ENCODE measurements at places on chromosomes 3 and 15.

GRCh38 chr3:42745776-42746454 is 27.1 kb downstream of the CCDC13 start:
- DNase-seq, result peak; percentile 12

GRCh38 chr3:29934751-29935150 is 653.9 kb downstream of the RBMS3 start:
- DNase-seq, result no peak

GRCh38 chr15:65431731-65432130 is 9.0 kb upstream of the IGDCC4 start:
- no peak for DNase-seq

DNA sequence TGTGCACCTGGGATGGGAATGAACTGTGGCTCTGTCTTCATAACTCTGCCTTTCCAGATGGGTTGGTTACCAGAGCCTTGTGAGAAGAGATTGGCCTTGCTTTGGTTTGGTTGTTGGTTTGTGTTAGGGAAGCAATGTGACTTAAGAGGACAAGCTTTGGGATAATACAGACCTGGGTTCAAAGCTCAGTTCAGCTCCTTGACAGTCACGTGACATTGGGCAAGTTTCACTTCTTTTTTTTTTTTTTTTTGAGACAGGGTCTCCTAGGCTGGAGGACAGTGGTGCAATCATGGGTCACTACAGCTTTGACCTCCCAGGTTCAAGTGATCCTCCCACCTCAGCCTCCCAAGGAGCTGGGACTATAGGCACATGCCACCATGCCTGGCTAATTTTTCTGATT is 42.7 kb downstream of the CORO2B start:
- no peak for DNase-seq

DNA sequence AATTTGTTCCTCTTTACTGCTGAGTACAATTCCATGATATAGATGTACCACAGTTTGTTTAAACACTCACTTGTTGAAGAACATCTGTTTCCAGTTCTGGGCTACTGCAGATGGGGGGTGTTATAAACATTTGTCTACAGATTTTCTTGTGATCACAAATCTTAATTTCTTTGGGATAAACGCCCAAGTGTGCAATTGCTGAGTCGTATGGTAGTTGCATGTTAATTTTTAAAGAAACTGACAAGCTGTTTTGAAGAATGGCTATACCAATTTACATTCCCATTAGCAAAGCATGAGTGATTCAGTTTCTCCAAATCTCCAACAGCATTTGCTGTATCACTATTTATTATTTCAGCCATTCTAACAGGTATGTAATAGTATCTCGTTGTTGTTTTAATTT is 242.0 kb upstream of the MRPL3 start:
- no peak for DNase-seq

GRCh38 chr15:78536134-78536533 is 4.1 kb upstream of the PSMA4 start:
- DNase-seq, result no peak

DNA sequence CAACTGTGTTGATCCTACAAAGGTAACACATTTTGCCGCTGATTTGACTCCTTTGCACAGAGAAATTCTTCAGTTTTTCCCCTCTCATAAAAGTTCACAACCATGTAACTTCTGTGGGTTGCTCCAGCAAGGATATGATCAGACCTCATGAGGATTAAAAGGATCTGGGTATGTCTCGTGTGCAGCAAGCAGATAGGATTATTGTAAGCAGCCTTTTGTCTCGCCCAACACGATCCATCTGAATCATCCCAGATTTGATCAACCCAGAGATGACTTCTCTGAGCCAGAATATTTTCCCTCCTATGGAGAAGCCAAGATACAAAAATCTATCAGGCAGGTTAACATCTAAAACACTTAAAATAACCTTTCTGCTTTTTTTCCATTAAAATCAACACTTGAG is 12.8 kb upstream of the BNIP2 start:
- DNase-seq, result no peak

DNA sequence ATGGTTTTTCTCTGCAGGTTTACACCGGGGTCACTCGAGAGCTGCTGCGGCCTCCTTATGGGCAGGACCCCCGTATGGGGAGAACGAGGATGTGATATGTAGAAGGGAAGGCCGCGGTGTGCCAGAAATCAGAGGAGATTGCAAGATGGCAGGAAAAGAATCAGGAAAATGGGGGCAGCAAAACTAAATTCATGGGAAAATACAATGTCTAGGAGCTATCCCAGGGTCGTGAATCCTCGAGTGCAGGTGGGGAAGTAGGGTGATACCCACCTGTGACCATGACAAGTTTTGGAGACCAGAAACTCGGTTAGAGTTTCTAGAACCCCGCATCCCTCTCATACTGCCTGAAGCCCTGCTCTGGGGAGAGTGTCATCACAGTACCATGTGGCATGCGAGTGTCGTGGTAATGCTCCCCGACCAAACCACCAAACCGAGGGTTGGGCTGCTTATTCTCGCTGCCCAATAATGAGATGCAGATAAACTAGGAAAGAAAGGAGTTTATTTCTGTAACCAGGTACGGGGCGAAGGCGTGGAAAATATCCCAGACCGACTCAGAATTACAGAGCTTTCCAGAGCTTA is 781 bp downstream of the TRNT1 start:
- DNase-seq, result peak; percentile 14

DNA sequence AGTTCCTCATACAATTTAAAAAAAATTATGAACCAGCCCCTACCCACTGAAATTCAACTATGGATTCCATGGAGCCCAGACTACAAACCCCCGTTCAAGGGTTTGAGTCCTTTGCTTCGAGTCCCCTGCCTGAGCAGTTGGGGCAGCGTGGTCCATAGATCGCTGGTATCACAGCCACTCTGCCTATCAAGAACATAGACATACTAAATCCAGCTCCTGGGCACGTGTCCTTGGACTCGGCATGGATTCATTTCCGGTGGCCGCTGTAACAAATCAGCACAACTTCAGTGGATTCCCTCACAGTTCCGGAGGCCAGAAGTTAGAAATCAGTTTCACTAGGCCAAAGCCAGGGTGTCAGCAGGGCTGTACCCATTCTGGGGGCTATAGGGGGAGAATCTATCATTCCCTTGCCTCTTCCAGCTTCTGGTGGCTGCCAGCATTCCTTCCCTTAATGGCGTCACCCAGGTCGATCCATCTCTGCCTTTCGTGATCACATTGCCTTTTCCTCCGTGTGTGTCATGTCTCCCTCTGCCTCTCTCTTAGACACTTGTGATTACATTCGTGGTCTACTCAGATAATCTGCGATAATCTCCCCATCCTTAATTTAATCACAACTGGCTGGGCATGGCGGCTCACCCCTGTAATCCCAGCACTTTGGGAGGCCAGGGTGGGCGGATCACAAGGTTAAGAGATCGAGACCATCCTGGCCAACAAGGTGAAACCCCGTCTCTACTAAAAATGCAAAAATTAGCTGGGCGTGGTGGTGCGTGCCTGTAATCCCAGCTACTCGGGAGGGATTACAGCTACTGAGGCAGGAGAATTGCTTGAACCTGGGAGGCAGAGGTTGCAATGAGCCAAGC is 4.6 kb upstream of the TMEM44 start:
- no peak for DNase-seq

- no peak for DNase-seq
Measured at GRCh38 chr15:38671675-38672254, 107.2 kb upstream of the RASGRP1 start.

DNA sequence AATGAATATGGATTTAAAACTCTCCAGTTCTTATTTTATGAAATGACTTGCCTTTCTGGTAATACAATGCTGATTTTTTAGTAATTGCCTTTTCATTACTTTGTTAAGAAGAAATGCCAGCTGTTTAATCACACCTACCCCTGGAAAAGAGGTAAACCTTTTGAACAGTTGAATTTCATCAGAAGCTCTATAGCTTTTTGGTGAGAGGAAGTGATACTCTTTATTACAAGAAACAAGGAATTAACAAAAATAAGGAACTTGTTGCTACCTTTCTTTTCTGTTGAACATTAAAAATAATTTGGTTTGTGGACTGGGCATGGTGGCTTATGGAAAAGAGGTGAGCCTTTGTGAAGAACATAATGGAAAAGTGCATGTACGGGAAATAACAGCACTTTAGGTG is 19.7 kb downstream of the BLOC1S6 start:
- DNase-seq, result no peak

DNA sequence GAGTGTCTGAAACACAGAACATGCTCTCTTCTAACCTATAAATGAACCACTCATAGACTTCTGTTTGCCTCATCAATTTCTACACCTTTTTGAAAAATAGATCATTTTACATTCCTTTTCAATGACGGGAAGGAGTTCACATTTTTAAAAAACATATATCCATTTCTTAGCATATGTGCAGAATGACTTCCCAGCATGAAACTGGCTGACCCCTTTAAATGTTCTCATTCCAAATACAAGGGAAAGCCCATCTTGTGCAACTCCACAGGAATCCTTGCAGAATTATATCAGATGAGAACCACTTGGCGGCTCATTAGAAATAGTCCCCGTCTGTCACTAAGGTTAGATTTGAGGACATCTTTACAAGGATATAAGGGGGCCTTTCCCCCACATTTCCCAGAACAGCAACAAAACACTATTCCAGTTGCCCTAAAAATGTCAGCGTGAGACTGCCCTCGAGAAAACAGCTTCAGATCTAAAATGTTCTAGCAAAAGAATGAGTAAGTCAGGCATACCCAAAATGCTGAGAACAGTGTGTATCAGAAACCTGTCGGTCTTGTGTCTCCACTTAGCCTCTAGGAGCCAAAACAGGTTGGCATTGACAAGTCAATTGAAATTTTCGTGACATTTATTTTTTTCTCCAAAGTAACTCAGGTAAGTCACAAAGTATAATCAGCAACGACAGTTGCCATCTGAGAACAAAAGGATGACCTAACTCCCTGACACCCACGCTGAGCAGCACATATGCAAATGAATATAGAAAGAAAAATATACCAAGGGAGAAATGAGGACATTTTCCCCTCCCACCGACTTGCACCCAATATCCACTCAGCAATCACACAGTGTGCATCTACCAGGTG is 63.1 kb downstream of the FOXP1 start:
- peak; percentile 25 for DNase-seq

DNA sequence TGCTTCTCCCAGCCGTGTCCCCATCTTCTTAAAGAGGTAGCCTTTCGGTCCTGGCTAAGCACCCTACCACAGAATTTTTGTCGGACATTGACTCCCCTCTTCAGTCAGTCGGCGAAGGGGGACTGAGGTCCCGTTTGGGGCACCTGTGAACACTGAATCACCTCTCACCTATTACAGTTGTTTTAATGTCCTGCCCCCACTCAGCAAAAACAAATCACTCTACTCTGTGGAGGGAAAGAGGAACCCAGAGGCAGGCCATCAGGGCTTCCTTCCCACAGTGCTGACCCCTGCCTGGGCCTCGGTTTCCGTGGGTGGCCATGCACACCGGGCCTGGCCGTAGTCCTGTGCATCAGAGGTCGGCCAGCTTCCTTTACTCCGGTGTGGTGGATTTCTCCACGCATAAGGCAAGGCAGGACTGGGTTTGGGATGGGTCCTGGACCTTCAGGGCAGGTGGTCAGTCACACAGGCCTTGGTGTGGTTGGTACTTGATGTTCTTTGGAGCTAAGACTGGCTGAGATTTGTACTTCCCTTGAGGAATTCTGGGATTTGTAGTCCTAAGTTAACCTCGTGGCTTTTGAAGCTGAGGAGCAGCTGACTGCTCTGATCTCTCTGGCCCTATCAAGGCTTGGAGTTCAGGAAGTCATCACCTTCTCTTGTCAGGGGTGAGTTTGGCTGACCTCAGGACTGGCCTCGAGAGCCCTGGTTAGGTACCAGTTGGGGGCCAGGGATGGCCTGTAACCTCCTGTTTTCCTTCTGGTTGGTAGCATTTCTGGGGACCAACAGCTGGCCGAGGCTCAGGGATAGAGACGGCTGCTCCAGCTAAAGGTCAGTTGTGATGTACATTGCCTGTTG is 627 bp upstream of the FAM131A start:
- peak; percentile 48 for DNase-seq

GRCh38 chr15:48472756-48473155 is 141.5 kb downstream of the DUT start:
- DNase-seq, result peak; percentile 53

DNA sequence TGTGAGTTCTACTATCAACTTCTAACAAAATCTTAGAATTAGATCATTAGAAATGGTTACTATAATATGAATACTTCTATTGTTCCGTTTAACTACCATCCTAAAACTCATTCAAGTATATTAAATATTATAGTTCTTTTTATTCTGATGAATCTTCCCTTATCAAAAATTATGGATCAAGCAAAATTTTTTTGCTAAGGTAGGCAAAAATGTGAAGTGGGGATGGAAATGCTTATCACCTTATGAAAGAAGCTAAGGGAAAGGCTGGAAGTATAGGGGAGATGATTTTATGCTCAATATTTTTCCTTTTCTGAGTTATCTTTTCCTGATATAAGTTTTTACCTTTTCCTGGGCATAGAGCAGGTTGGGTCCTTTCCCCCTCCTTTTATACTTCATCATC is 40.7 kb upstream of the CCDC39 start:
- DNase-seq, result no peak

DNA sequence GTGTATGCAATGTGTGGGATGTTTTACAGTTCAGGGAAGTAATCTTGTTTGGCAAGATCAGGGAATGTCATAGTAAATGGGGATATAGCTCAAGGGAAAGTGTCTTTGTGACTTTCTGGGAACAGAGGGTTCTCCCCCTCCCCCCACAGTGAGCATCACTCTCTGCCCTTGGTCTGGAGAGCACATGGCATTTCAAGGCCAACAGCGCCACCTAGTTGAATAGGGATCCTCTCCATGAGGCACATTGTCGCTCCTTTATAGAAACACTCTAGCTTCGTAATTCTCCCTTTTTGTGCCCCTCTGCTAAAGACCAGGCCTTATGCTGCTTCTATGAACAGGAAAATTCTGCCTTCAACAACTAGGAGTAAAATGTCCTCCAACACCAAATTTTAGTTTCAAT is 37.1 kb upstream of the ARNT2 start:
- DNase-seq, result peak; percentile 24

DNA sequence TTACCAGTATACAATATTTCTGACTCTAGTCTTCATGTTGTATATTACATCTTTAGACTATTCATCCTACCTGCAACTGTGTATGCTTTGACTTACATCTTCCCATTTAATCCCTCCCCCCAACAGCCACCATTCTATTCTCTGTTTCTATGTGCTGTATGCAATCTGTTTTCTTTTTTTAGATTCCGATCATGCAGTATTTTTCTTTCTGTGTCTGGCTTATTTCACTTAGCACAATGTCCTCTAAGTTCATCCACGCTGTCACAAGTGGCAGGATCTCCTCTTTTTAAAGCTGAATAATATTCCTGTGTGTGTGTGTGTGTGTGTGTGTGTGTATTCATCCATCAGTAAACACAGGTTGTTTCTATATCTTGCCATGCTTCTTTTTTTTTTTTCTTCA is 66.4 kb upstream of the NUDT16 start:
- DNase-seq, result no peak

DNA sequence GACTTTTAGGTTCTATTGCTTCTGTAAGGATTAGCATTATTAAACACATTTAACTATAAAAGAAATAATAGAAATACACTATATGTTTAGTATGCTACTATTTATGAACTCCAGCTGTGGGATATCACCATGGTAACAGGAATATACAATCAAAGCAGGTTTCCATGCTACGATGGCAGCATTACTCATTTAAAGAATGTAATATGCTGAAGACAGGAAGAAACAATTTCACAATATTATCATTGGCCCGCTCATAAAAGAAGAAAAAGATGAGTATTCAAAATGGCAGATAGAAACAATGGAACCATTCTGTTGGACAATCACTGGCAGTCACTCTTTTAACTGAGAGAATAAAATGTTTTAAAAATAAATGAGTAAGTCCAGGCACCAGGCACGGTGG is 153.4 kb downstream of the CBLB start:
- DNase-seq, result peak; percentile 27
